ENCODE measurements at places on chromosomes 4 and X.
A peak's percentile ranks its signal among the peaks of the same experiment; 100 is the strongest.

GRCh38 chr4:169014586-169014985 lies 4.5 kb upstream of the CBR4 start:
- no peak for DNase-seq

GRCh38 chrX:152918707-152919106 lies 20.8 kb downstream of the ZNF185 start:
- no peak for DNase-seq

- DNase-seq, result no peak
Measured at GRCh38 chr4:105059337-105059736, 87.3 kb upstream of the TET2 start.

- DNase-seq, result no peak
Measured at GRCh38 chr4:108139089-108139488, 29.6 kb downstream of the LEF1 start.

DNA sequence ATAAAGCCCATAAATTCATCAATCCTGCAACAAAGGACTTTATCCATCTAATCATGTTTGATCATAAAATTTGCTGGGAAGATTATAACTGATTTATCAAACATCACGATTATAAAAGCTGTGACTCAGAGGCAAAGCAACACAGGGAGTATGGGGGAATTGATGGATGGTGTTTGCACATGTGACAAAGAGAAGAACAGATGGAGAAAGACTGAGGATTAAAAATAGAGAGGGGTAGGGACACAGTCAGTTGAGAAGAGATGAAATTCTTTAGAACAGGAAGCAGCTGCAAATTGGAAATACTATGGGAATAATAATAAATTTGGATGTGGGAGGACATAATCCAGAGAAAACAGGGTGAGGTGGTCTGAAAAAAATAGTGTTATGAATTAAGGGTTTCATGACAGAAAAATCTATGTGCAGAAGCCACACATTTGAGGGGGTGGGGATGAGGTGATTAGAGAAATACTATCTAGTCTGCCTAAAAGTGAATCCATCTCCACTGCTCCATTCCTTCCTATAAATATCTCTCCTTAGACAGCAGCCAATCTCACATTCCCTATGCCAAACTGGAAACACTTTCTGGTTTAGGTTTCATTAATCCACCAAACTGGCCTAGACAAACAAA lies 6.2 kb downstream of the PRR32 start:
- no peak for DNase-seq

DNA sequence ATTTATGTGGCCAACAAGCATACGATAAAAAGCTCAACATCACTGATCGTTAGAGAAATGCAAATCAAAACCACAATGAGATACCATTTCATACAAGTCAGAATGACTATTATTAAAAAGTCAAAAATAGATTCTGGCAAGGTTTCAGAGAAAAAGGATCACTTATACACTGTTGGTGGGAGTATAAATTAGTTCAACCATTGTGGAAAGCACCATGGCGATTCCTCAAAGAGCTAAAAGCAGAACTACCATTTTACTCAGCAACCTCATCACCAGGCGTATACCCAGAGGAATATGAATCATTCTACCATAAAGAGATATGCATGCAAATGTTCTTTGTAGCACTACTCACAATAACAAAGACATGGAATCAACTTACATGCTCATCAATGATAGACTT lies 478.7 kb upstream of the GALNTL6 start:
- DNase-seq, result no peak

GRCh38 chr4:112647785-112648184 lies 10.8 kb downstream of the LARP7 start:
- DNase-seq, result no peak

DNA sequence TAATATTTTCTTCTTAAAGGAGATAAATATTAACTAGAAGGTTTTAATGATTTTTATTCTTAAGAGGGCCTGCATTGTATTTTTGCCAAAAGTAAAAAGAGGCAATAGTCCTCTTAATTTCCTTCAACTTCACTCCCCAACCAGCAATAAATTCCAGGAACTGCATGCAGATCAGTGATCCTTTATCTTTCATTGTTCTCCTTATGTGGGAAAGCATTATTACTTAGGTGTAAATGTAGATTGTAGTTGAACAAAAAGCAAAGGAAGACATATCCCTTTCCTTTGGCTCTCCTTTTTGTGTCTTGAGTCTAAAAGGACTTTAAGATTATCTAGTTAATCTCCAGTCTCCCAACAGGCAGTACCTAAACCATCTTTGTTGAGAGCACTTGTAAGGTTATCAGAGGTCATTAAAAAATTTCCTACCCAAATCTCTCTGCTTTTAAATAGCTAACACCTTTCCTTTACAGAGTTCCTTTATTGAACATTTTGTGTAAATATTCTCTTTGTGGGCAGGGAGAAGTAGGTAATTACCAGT lies 55.3 kb downstream of the RAPGEF2 start:
- DNase-seq, result no peak

- DNase-seq, result no peak
Measured at GRCh38 chr4:28167411-28167810, 1306.8 kb downstream of the STIM2 start.

DNA sequence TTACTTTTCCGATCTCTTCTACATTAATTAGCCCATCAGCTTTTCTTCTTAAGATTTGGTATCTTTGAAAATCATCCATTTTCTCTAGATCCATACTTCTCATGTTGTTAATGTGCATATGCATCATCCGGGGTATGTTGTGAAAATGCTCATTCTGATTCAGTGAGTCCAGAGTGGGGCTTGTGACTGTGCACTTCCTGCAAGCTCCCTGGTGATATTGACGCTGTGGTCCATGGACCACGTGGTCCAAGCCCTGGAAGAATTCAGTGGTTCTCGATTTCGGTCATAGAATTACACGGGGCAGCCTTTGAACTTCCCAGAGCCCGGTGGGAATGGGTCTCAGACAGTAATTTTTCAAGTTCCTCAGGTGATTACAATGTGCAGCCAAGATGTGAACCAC lies 69.8 kb downstream of the ZFX start:
- no peak for DNase-seq

DNA sequence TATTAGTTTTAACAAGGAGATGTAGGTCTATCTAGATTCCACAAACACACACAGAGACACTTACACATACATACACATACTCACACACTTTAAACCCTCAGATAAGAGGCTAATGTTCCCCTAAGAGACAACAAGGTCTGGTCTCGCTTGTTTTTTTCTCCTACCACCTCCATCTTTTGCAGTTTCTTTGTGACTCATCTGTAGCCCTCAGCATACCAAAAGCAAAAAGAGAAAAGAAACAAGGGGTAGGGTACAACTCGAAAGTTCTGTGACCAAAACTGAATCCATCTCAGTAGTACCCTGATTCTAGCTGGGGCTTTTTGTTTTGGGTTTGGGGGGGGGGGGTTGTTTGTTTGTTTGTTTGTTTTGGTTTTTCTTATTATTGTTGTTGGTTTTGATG lies 12.2 kb upstream of the EXOSC9 start:
- DNase-seq, result no peak

GRCh38 chr4:27087306-27088045 lies 226.8 kb downstream of the STIM2 start:
- no peak for DNase-seq

DNA sequence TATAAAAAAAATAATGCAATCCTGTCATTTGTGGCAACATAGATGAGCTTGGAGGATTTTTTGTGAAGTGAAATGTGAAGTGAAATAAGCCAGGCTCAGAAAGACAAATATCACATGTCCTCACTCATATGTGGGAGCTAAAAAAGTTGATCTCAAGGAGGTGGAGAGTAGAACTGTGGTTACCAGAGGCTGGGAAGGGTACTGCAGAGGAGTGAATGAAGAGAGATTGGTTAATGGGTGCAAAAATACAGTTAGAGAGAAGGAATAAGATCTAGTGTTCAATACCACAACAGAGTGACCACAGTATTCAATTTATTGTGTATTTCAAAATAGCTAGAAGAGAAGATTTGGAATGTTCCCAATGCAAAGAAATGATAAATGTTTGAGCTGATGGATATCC lies 13.4 kb upstream of the ZCCHC18 start:
- no peak for DNase-seq

DNA sequence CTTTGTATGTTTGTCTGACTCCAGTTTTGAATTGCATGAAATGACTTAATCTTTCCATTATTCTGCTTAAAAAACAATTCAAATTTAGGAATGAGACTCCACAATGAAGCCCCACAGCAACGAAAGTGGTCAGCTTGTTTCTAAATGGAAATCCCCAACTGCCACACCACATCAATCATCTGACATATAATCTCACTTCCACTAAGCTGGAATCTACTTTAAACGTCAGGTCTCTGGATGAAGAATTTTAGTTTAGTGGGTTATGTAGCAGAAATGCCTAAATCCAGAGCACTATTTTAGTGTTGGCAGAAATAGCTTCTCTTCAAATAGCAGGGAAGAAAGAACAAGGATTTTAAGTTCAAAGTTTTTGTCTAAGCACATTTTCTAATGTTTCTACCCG lies 1.7 kb upstream of the BMP2K start:
- no peak for DNase-seq

GRCh38 chr4:142663828-142664227 lies 182.3 kb downstream of the INPP4B start:
- DNase-seq, result no peak

DNA sequence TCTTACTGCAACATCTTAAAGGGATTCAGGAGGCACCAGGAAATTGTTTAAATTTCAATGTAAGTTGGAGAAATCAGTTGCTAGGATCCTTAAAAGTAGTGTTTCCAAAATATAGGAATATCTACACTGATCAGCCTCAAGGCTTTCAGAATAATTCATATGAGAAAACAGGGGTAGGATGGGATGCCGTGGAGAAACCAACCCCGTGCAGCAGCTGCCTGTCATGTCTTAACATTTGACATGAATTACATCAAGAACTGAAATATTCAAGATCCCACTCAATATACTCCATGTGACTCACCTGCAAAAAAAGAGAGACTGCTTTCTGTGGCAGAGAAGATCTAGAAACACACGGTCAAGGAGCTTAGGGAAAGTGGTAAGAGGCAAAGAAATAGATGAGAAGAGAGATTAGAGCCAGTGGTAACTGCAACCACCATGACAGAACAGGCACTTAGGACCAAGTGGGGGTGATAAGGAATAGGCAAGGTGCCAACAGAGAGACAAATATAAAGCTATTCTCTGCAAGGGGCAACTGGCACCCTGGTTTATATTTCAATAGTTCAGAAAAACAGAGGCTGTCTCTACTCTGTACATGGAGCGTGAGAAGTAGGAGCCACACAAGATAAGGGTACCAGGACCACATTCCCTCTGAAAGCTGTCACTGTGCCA lies 64.0 kb downstream of the SLC39A8 start:
- DNase-seq, result no peak

GRCh38 chr4:147289181-147289580 lies 191.7 kb upstream of the EDNRA start:
- no peak for DNase-seq

DNA sequence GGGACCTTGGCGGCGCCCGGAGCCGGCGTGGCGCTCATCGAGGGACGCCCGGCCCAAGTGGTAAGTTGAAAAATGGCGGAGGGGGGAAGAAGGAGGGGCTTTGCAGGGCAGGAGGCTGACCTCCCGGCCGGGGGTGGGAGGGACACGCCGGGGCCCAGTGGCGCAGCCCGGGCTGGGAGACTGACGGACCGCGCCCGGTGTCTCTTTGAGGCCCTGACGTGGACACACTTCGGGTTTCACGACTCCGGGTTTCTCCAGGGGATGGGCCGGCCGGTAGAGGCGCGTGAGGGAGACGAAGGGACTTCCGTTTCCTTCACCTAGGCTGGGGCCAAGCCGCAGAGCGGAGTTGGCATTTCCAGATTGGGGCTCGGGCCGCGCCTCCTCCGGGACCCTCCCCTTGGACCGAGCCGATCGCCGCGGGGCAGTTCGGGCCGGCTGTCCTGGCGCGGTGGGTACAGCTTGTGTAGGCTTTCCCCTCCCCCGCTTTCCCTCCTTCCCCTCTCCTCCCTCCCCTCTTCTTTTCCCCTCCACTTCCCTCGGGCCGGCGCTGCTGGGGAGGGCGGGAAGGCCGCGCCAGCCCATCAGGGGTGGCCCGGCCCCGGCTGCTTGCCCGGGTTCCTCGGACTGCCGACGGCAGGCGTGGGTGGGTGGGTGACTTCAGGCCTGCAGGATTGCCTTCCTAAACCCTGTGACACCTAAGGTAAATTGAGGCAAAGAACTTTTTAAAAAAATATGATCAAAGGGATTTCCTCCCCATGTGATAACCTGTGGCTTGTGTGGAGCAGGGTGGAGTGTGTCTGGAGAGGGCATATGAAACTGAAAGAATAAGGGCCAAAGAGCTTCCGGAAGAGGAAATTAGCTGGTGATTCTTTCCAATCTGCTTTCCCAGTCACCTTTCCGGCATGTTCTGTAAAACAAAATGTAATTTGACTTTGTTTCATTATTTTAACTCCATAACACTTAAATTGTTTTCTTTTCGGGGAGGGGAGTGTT lies at the start of gene XIAP:
XIAP (plus strand) TSS at position 208 of the 993 bp plus-strand sequence. CDS start 25,610 bp downstream, outside the sequence.
- DNase-seq, result peak; percentile 74

- DNase-seq, result no peak
Measured at GRCh38 chr4:185911556-185912064, 99.6 kb upstream of the SORBS2 start.

GRCh38 chr4:126799971-126800574 lies 832.7 kb upstream of the INTU start:
- no peak for DNase-seq

All from mucosa of gallbladder (tissue), 1 donor.